ENCODE measurements at places on chromosomes 3 and 15. TPM values are rescaled to one million over a fixed set of nuclear protein-coding genes. Genes with fewer than 3 reads are reported as not detected.

CPA3 gene
- not detected for total RNA-seq

DNA sequence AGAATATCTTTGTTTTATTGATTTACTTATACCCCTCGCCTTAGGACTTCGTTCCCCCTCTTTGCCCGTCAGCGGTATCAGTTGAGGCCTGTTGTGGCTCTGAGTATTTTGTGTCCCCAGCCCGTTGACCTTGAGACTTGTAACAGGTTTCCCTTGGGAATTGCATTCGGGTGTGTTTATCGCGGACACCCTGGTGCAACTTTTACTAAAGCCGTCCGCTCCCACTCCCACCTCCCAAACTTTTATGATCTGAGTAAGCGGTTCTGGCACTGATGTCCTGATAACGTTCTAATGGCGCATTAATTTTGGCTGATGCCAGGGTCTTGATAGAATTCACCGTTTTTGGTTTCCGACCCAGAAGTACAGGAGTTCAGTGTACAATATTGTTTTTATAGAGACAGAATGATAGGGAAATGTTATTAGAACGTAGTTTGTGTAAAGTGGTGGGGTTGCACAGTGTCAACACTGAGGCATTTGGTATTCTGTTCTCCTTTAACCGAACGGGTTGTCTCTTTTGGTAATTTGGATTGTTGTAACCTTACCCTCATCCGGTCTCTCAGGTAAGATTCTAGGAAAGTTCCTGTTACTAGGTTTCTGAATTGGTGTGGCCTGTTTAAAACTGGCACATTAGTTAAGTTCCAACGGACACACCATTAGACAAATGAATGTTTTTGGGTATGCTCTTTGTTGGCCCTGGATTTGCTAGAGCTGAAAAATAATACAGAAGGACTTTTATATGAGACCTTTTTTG is 47.8 kb downstream of the OIP5 start:
- DNase-seq = peak; percentile 30

GRCh38 chr3:118544458-118544857 is 490.2 kb downstream of the IGSF11 start:
- DNase-seq = peak; percentile 20

NR1I2 gene
- total RNA-seq = not detected

LRRC2 gene
- total RNA-seq = 0.10 TPM

Measured in MG63 (cell line).